ENCODE measurements at places on chromosomes 6 and 20. TPM values are rescaled to one million over a fixed set of nuclear protein-coding genes. Genes with fewer than 3 reads are reported as not detected.

GRCh38 chr6:145850671-145851070, 36.1 kb upstream of the FBXO30 start:
- no peak overlapping the region for H3K27ac ChIP-seq
- H3K4me1 ChIP-seq, result no peaks in the 10 kb centered on the region
- no peaks in the 10 kb centered on the region for H3K27me3 ChIP-seq
- no peaks in the 10 kb centered on the region for H3K36me3 ChIP-seq

DNA sequence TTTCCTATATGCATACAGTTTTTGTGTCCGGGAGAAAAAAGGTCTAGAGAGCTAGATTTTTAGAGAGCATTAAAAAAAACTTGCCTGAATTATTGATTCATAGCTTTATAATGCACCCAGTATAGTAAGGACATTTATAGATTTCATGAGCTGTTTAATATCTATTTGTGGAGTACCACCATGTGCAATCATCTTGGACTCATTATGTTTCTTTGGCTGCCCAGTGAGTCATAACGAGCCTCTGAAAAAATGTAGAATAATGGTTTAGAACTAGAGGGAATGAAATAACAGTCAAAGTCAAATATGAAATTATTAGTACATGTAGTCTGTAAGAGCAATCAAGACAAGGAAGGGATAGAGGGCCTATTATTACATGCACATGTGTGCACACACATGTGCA, 350.0 kb downstream of the CD83 start:
- no peak for DNase-seq
- H3K4me1 ChIP-seq, result no peaks in the 10 kb centered on the region
- H3K36me3 ChIP-seq, result no peaks in the 10 kb centered on the region
- no peak overlapping the region for H3K27ac ChIP-seq
- no peak overlapping the region for H3K4me3 ChIP-seq
- H3K27me3 ChIP-seq, result no peaks in the 10 kb centered on the region

KCNB1 gene
- 10.2 TPM for total RNA-seq

TPD52L1 gene
- 50.9 TPM for total RNA-seq

GRCh38 chr6:158574800-158575199, 14.9 kb downstream of the TMEM181 start:
- no peak overlapping the region for H3K4me3 ChIP-seq
- H3K4me1 ChIP-seq, result no peaks in the 10 kb centered on the region
- no peaks in the 10 kb centered on the region for H3K27me3 ChIP-seq
- no peak for DNase-seq
- H3K36me3 ChIP-seq, result no peaks in the 10 kb centered on the region

HAO1 gene
- total RNA-seq, result not detected

- H3K27me3 ChIP-seq, result no peaks in the 10 kb centered on the region
- no peak overlapping the region for H3K4me3 ChIP-seq
- H3K27ac ChIP-seq, result no peak overlapping the region
- H3K36me3 ChIP-seq, result no peaks in the 10 kb centered on the region
- H3K4me1 ChIP-seq, result no peaks in the 10 kb centered on the region
These were observed 8.6 kb upstream of the LBP start for GRCh38 chr20:38337561-38338140.

- H3K4me3 ChIP-seq, result no peak overlapping the region
- H3K27me3 ChIP-seq, result no peaks in the 10 kb centered on the region
- H3K4me1 ChIP-seq, result no peaks in the 10 kb centered on the region
- no peak overlapping the region for H3K27ac ChIP-seq
- H3K36me3 ChIP-seq, result no peaks in the 10 kb centered on the region
These were observed 2.3 kb upstream of the TOMM34 start for GRCh38 chr20:44962483-44962882.

SLC22A2 gene
- not detected for total RNA-seq

- peaks cover 3% of the 10 kb centered on the region for H3K4me1 ChIP-seq
- no peaks in the 10 kb centered on the region for H3K27me3 ChIP-seq
- no peak for DNase-seq
- peak overlapping the region; percentile 71 for H3K27ac ChIP-seq
- H3K4me3 ChIP-seq, result no peak overlapping the region
These were observed 23.8 kb upstream of the CHMP4B start for GRCh38 chr20:33787253-33787891.

DNA sequence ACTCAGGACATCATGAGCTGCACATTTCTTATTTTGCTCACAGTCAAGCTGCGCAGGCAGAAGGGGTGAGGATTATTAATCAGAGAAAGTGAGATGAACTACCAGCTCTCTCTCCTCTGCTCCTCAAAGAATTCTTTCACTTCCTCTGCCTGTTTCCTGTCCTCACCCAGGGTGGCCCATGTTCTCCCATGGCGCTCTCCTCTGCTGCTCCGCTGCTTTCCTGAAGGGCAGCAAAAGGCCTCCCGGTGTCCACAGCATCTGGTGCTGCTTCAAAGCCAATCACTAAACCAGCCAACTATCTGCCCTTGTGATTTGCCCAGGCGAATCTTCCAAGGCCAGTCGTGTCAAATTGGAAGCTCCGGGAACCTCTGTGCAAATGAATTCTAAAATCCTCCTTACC, 324.2 kb downstream of the TPBG start:
- H3K4me1 ChIP-seq, result no peaks in the 10 kb centered on the region
- no peak overlapping the region for H3K27ac ChIP-seq
- H3K4me3 ChIP-seq, result no peak overlapping the region
- H3K27me3 ChIP-seq, result no peaks in the 10 kb centered on the region
- DNase-seq, result no peak

PTCRA gene
- total RNA-seq, result not detected

PDYN gene
- not detected for total RNA-seq

DNA sequence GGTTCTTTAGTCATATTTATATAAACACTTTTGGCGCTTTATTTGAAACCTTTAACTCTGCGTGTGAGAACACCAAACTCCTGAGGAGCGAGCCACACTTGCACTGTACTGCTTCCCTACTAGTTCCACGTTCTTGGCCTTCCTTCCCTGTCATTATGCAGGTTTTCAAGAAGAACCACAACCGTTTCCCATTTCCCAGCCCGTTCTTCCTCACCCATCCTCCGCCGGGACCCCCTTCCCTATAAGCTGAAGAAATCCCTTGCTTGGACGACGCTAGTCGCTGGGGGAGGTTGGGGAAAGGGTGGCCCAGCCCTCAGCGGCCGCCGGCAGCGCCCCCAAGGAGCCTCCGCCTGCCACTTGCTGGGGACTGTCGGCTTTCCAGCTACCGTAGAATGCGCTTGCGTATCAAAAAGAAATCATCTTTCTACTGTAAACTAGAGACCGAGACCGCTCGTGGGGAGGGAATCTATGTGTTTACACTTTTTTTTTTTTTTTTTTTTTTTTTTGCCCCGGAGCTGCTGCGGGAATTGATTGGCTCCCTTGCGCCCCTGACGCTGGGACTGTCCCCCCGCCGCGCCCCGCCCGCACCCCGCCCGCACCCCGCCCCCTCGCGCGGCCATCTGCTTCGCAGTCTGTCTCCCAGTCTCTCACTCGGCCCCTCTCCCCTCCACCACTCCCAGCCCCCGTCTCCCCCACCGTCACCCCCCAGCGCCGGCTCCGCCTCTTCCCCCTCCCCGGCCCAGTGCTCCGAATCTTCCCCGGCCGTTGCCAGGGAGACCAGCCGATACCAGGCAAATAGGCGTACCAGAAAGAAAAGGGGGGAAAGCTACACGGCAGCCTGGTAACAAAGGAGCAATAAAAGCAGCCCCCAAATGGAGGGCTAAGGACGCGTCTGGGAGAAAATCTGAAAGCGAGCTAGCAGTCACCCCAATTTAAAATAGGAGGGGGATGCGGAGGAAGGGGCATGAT, 2.3 kb upstream of the MARCKS start:
- no peaks in the 10 kb centered on the region for H3K4me1 ChIP-seq
- DNase-seq, result peak; percentile 75
- H3K36me3 ChIP-seq, result no peaks in the 10 kb centered on the region
- no peaks in the 10 kb centered on the region for H3K27me3 ChIP-seq
- H3K4me3 ChIP-seq, result peak overlapping the region; percentile 73

GRCh38 chr6:42556462-42556861, 7.4 kb upstream of the UBR2 start:
- H3K27ac ChIP-seq, result no peak overlapping the region
- no peak overlapping the region for H3K4me3 ChIP-seq
- H3K27me3 ChIP-seq, result no peaks in the 10 kb centered on the region
- H3K36me3 ChIP-seq, result no peaks in the 10 kb centered on the region
- no peak for DNase-seq

SEMG2 gene
- total RNA-seq, result not detected

GRM1 gene
- total RNA-seq, result 0.07 TPM

TAGAP gene
- 4.1 TPM for total RNA-seq

DNA sequence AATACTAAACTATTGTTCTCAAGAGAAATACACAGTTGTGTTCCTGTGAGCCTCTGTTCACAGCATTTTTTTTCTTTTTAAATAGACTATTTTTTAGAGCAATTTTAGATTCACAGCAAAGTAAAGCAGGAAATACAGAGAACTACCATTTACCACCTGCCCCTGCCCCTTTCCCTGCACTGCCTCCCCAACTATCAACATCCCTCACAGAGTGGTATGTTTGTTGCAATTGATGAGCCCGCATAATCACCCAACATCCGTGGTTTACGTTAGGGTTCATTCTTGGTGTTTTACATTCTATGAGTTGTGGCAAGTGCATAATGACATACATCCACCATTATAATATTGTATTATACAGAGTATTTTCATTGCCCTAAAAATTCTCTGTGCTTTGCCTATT, 71.6 kb upstream of the TNFAIP3 start:
- no peak for DNase-seq
- no peaks in the 10 kb centered on the region for H3K4me1 ChIP-seq
- H3K27ac ChIP-seq, result no peak overlapping the region
- no peaks in the 10 kb centered on the region for H3K36me3 ChIP-seq
- H3K27me3 ChIP-seq, result no peaks in the 10 kb centered on the region

OVOL2 gene
- total RNA-seq, result not detected

DNA sequence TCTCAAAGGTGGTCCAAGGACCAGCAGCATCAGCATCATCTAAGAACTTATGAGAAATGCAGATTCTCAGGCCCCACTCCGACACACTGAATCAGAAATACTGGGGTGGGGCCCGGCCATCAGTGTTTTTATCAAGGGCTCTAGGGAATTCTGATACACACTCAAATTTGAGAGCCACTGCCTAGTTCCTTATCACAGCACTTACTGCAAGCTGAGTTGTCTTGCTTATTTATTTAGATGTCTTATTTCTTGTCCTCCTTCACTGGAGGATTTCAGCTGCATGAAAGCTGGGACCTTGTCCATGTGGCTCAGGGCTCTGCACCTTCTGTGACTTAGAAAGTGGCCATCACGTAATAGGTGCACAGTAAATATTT, 139.4 kb upstream of the RREB1 start:
- no peaks in the 10 kb centered on the region for H3K36me3 ChIP-seq
- no peaks in the 10 kb centered on the region for H3K27me3 ChIP-seq
- no peak overlapping the region for H3K4me3 ChIP-seq
- no peaks in the 10 kb centered on the region for H3K4me1 ChIP-seq
- no peak overlapping the region for H3K27ac ChIP-seq
- DNase-seq, result no peak

DNA sequence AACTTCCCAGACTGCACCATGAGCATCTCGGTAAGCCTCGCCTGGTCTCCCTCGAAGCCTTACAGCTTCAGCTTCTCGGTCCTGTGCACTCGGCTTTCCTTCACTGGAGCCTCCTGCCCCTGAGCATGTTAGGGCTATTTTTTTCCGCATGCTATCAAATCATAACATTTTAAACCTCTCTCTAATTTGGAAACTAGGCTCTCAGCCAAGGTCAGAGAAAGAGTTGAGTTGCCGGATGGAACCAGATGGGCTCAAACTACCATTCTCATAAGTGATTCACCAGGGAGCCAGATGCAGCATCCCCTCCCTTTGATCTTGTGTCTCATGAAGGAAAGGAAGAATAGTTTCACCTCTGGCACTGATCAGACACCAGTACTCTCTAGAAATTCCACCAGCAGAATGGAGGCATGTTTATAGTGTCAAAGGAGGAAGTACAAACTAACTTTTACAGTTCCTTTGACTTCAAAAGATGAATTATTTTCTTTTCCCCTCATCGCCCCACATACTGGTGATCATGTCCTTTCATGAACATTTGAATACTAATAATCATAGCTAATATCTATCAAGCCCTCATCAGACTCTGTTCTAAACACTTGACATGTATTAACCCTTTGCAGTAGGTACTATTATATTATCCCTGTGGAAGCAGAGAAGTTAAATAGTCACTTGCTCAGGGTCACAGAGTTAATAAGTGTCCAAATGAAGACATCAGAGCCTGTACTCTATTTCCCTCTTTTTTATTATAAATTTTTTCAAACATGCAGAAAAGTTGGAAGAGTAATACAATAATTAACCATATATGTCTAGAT, 46.7 kb downstream of the MAP1LC3A start:
- peak overlapping the region; percentile 56 for H3K27ac ChIP-seq
- H3K36me3 ChIP-seq, result no peaks in the 10 kb centered on the region
- H3K27me3 ChIP-seq, result no peaks in the 10 kb centered on the region
- H3K4me3 ChIP-seq, result no peak overlapping the region
- peaks cover 11% of the 10 kb centered on the region for H3K4me1 ChIP-seq

DNA sequence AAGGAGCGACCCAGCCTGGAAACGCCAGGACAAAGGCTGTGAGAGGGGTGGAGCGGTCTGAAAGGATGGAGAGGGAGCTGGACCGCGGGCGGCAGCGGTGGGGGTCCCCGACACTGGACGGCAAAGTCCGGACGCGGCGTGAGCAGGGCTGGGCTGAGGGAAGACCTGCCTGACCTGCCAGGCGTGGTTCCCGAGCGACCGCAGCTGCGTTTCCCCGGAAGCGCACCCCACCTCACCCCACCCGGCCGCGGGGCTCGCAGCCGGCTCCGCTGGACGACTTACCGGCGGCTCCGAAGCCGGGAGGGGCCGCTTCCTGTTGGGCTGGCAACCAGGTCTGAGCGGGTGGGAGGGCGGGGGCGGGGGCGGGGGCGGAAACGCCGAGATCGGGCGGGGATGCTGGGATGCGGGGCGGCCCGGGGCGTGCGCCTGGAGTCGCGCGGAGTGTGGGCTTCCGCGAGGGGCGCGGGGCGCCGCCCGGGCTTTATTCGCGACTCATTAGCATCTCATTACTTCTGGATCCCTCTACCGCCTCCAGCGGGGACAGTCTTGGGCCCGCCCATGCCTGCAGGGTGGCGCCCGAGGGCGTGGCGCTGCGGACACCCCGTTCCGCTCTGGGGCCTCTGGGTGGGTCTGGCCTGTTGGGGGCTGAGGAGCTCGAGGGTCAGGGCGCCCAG, at the start of gene MICAL1:
TSS of gene MICAL1 (minus strand) at position 336 of the 674 bp plus-strand sequence. CDS start 1,576 bp downstream, outside the sequence.
- no peaks in the 10 kb centered on the region for H3K27me3 ChIP-seq
- peak within 1 kb of the TSS; percentile 82 for H3K27ac ChIP-seq
- H3K4me1 ChIP-seq, result no peaks in the 10 kb centered on the region

PLN gene
- total RNA-seq, result 170 TPM

DNA sequence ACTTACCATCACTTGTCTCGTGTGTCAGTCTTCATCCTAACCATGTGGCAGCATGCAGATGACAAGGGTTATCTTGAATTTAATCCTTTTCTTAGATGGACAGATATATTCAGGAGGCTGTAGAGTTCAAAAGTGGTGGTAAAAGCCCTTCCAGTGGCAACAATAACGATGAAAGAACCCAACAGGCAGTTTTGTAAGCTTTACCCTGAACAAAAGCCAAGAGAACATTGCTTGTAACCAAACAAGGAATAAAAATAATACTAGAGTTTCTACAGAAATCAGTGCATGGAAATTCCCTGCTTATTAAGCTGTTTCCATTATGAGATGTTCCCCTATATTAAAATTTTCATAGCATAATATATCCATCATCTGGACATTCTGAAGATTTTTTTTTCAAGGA, 69.7 kb downstream of the PDE7B start:
- no peaks in the 10 kb centered on the region for H3K36me3 ChIP-seq
- DNase-seq, result no peak
- H3K4me3 ChIP-seq, result no peak overlapping the region
- no peaks in the 10 kb centered on the region for H3K27me3 ChIP-seq
- no peaks in the 10 kb centered on the region for H3K4me1 ChIP-seq
- peak overlapping the region; percentile 77 for H3K27ac ChIP-seq

OR2J1 gene
- not detected for total RNA-seq

- H3K36me3 ChIP-seq, result no peaks in the 10 kb centered on the region
- peaks cover 8% of the 10 kb centered on the region for H3K4me1 ChIP-seq
- no peak overlapping the region for H3K4me3 ChIP-seq
- no peaks in the 10 kb centered on the region for H3K27me3 ChIP-seq
- H3K27ac ChIP-seq, result no peak overlapping the region
These were observed 84.9 kb upstream of the TGM3 start for GRCh38 chr20:2210646-2211552.

Data from uterus (tissue), 4 donors.